ENCODE measurements at places on chromosomes 3 and 15.
A peak's percentile ranks its signal among the peaks of the same experiment; 100 is the strongest.

- no peak for DNase-seq
Observed at GRCh38 chr15:31471731-31472430, 145.2 kb downstream of the KLF13 start.

DNA sequence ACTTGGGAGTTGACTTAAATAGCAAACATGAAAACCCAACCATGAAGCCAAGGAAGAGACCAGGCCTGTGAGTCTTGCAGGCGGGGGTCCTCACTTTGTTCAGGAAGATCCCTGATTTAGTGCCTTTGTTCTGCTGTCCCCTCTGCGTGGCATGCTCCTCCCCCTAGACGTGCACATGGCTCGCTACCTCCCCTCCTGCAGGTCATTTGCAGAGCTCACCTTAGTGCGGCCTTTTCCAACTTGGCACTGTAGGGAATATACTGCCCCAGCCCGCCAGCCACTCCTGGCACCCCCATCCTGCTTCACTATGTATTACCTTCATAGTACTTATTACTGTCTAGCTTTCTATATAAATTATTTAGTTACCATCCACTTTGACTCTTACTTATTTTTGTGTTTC lies 18.3 kb downstream of the GXYLT2 start:
- DNase-seq, result no peak

DNA sequence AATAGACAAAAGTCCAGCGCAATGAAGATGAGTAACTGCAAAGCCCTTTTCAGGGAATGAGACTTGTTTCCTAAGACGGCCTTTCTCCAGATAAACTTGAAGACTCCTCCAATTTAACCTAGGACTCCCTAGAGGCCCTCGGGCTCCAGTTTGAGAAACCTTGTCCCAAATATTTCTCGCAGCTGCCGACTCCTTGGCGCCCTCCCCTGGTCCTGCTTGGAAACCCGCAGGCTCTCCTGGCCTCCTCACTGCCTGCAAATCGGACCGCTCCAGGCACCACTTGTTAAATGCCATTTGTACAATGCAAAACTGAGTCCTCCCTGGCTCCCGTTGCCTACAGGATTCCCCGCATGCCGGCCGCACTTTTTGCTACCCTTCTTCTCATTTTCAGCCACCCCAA lies 36.8 kb downstream of the MUC4 start:
- no peak for DNase-seq

- no peak for DNase-seq
Observed at GRCh38 chr3:32934150-32934742, 17.2 kb upstream of the CCR4 start.

GRCh38 chr15:72276326-72276700 lies 4.0 kb upstream of the PARP6 start:
- DNase-seq, result no peak

DNA sequence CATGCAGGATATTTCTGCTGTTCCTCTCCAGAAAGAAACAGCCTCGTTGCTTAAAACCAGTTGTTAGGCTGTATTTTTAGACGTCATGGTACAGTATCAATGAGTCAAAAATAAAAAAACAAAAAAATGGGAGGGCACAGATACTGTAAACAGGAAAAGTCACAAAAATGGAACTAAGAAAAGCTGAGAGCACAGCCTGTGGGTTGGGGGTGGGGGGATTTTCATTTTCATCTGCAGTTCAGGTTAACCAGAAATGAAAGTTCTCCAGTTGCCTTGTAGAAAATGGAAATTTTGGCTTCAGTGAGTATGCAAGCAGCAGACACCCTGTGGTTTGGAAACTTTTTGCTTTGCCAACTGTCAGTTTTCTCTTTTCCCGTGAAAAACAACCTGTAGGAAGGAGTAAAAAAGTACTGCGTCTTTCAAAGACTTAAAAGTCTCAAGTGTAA lies 59.0 kb downstream of the FRMD4B start:
- no peak for DNase-seq

DNA sequence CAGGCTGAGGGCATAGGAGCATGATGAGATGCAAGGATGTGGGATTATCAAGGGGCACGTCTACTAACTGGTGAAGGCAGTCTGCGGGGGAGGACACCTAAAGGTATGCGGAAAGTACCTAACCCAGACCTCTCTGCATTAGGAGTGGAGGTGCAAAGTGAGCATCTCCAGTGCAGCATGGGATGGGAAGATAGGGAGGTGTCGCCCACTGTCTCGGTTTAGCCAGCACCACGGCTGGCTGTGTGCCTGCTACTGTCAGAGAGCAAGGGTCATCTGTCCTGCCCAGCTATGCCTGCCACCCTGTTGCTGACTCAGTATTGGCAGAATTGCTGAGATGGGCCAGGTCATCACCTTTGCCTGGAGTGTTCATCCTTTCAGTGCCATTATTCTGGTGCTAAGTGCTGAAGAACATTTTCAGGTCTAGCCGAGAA lies 40.1 kb downstream of the OXNAD1 start:
- DNase-seq, result no peak

GRCh38 chr15:53115563-53115962 lies 325.4 kb upstream of the ONECUT1 start:
- no peak for DNase-seq

- no peak for DNase-seq
Observed at GRCh38 chr3:29329986-29330890, 49.4 kb downstream of the RBMS3 start.

GRCh38 chr15:44719293-44719999 lies 8.1 kb downstream of the B2M start:
- no peak for DNase-seq

GRCh38 chr15:86483936-86484335 lies 404.3 kb downstream of the AGBL1 start:
- DNase-seq, result no peak

DNA sequence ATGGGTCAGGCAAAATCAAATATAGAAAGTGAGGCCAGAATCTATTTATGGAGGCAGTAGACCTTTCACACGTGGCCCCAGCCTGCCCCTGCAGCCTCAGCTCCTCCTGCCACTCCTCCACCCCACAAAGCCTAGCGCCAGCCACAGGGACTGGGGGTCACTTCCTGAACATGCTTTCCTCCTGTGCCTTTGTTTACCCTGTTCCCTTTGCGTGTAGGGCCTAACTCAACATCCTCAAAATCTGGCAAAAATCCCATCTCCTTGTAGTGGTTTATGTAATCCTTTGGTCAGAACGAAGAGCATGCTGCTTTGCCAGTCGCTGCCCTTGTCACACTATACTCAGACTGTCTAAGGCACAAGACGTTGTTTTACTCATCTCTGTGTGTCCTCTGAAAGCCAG lies 39.6 kb downstream of the KBTBD12 start:
- no peak for DNase-seq

DNA sequence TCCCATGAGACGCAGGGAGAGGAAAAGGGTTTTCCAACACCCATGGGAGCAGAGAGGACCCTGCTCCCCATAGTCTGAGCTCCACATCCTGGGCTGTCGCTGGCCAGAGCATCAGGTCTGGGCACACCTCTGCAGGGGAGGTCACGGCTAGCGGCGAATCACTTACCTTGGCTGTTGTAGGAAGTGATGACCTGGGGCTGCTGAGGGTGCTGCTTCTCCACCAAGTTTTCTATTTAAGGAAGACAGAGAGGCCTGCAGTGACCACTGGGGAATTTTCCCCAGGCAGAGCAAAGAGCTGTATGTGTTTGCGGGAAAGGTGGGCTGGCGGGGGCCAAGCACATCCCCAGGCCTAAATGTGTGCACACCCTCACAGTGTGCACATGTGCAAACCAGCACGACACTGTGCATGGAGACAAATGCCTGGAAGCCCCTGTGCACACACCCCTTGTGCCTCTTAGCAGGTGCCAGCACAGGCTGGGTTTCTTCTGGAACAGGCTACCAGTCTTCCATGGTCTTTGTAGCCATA lies 7.6 kb downstream of the KY start:
- no peak for DNase-seq

DNA sequence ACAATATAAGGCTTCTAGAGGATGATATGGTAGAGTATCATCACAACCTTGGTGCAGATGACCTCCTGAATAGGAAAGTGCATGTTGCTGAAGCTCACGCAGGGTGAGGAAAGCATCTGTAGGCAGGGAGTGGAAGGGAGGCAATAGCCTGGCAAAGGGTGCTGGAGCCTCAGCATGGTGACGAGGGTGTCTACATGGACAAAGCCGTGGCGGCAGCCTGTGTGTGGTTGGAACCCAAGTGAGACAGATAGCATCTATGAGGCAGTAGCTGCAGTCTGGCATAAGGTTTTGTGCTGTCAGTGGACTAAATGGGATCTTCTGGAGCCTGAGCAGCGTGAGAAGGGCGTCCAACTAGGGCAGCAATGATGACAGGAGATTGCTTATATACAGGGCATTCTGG lies 132.5 kb downstream of the DLG1 start:
- DNase-seq, result no peak

GRCh38 chr3:21484057-21484827 lies 266.8 kb downstream of the ZNF385D start:
- peak; percentile 12 for DNase-seq

DNA sequence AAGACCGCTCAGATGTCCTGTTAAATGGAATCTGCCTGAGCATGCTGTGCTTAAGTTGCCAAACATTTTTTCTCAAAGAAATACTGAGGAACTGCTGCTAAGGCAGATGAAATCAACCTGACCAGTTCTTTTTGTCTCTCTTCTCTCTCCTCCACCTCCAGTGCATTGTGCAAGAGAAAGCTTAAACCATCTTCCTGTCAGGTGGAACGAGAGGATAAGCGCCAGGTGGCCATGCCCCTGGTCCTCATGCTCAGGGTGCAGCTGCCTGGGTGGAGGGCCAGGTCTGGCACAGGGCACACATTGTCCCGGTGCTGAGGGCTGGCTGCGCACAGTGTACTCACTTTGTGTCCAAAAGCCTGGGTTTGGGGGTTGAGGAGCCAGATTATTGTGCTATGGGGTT lies 176.2 kb upstream of the TP63 start:
- no peak for DNase-seq

DNA sequence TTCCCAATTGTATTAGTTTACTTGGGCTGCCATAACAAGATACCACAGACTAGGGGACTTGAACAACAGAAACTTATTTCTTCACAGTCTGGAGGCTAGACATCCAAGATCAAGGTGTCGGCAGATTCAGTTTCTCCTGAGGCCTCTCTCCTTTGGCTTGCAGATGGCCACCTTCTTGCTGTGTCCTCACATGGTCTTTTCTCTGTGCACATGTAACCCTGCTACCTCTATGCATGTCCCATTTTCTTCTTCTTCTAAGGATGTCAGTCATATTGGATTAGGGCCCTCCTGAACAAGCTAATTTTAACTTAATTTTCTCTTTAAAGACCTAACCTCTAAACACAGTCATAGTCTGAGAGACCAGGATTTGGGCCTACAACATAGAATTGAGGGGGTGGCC lies 336.7 kb upstream of the WNT5A start:
- DNase-seq, result no peak

DNA sequence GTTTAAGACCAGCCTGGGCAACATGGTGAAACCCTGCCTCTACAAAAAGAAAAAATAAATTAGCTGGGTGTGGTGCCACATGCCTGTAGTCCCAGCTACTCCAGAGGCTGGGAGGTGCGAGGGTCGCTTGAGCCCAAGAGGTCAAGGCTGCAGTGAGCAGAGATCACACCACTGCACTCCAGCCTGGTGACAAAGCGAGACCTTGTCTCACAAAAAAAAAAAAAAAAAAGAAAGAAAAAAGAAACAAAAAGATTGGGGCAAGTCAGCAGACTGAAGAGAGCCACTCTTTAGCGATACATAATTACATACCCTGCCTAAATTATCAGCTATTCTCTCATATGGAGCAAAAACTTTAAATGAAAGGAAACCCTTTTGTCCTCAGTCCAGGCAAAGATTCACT lies 53.6 kb upstream of the MAP3K13 start:
- no peak for DNase-seq

DNA sequence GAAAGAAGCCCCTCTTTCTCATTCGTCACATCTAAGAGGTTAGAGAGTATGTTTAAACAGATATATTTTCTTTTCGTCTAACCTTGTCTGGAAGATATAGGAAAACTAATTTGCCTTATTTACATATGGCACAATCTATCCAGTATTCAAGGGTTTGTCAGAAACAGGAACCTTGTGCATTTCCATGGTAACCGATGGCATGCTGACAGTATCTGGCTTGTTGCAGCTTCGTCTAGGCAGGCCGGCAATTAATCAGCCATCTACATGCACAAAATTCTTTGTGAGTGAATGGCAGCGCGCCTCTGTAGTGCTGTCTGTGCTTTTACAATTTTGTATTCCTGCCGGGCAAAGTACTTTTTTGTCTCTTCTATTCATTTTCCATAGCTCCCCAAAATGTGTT lies 294.0 kb upstream of the SOX2 start:
- no peak for DNase-seq

DNA sequence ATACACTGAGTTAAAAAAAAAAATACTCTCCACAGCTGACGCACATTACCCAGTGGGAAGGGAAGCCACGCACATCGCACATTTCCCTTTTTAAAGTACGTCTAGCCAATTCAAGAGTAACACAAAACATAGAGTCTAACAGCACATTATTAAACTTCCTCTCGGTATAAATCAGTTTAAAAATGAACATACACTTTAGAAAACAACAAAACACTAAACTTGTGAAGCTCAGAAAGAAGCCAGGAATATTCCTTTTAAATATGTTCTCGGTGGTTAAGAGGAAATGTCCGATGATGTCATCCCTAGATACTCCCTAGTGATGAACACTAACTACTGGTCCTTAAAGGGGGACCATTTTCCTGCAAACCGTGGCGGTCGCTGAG lies 721 bp downstream of the MYEF2 start:
- peak; percentile 38 for DNase-seq

DNA sequence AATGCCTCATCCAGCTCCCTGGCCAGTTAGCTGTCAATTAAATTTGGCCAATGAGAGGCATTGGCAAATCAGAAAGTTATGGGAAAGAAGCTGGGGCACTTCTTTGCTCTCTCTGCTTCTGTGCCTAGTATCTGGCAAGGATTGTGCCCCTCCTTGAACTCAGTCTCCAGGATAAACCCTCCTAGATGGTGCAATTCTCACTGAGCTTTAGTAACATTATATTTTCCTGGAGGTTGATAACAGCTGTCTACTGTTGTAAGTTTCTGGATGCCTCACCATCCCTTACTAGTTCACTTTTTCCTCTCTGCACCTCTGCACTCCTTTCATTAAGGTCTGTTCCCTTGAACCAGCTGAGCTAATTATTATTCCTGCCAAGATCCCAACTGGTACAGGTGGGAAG lies 329.5 kb downstream of the MFSD1 start:
- no peak for DNase-seq

DNA sequence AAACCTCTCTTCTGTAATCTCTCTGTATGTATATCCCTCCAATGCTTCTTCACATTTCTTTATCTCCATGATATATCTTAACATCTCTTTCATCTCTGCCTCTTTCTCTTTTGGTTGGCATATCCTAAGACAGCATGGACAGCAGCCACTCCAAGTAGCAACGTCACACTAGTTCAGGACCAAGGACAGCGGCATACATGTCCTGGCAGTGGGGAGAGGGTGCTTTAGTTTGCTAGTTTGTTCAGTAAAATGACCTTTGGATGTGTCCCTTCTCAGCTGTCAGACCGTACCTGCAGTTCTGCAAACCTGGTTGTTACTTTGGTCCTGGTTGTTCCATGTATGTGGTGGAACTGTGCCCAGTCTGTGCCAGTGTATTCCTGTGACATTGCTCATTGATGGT lies 225.6 kb upstream of the ROPN1 start:
- no peak for DNase-seq

GRCh38 chr15:76163457-76164295 lies 103.9 kb downstream of the TMEM266 start:
- DNase-seq, result no peak

GRCh38 chr15:56929399-56929798 lies 11.0 kb downstream of the TCF12 start:
- DNase-seq, result no peak

- DNase-seq, result no peak
Observed at GRCh38 chr3:53312832-53313231, 34.5 kb downstream of the DCP1A start.

All from NCI-H2081 treated with DMSO at 0.1 percent for 48 hours (cell line).